ENCODE measurements at places on chromosomes 3 and 15.

GRCh38 chr3:60048447-60048848 is 998.6 kb upstream of the CFAP20DC start:
- DNase-seq: no peak

- no peak for DNase-seq
Measured at GRCh38 chr3:187906416-187906815, 161.1 kb upstream of the BCL6 start.

GRCh38 chr15:100930306-100930848 is 11.2 kb downstream of the LRRK1 start:
- DNase-seq: no peak

- DNase-seq: no peak
Measured at GRCh38 chr3:25572919-25573385, 91.8 kb downstream of the TOP2B start.

DNA sequence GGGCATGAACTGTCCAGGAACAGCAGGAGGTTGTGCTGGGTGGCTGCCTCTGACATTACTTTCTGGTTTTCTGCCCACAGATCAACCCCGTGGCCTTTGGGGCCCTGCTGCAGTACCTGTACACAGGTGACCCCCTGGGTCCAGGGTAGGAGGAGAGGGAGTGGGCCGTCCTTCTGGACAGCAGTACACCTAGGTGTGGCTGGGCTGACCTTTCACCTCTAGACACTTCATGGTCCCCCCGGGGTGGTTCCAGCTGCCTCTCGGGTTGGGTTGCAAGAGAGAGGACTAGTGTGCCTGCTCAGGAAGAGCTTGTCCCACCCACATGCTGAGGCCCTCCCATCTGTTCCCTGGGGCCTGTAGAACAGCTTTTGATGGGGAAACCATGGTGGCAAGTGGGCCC is 3.7 kb downstream of the ABTB1 start:
- DNase-seq: no peak

DNA sequence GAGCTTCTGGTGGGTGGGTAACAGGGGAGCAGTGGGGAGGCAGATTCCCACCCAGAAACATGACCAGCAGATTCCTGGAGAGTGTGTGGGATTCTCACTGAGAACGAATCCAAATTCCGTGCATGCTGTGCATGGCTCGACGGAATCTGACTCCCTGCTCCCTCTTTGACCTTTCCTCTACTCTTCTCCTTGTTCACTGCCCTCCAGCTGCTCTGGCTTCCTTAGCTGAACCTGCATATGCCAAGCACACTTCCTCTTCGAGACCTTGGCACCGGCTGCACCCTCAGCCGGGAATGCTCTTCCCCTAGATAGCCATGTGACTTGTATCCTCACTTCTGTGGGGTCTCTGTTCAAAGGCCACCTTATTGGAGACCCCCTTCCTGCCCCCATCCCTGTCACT is 6.3 kb downstream of the INSYN1 start:
- no peak for DNase-seq

- DNase-seq: no peak
Measured at GRCh38 chr15:59997070-59997701, 6.9 kb upstream of the FOXB1 start.

DNA sequence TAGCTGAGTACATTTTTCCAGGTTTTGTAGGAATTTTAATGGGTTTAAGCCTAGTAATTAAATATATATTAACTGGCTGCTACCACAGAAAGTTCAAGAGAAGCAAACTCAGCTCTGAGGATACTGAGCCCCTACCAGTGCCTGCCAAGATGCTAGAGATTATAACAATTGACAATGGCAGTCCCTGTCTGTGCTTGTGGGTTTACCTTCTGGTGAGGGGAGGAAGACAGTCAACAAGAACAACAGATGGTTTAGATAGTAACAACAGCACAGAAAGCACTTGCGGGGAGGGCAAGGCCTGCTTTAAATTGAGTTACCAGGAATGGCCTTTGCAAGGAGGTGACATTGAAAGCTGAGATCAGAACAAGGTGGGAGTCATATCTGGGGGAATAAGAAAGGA is 56.6 kb upstream of the ARHGEF3 start:
- no peak for DNase-seq

- DNase-seq: no peak
Measured at GRCh38 chr15:66858423-66859207, 156.6 kb downstream of the SMAD6 start.

DNA sequence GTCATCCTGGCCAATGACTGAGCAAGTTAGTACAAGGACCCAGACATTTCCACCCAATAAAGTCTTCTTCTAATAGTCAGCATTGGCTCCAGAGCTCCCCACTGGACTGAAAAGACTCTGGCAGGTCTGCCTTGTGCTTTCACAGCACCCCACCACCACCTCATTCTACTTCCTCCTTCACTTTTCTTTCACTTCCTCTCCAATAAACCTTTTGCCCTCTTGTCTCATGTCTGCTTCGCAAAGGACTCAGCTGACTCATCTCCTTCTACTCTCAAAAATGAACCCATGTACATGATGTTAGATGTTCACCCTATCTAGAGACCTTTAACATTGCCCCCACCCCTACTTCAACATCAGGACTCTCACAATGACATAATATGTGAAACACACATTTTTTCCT is 181.0 kb upstream of the PPP2R3A start:
- no peak for DNase-seq

DNA sequence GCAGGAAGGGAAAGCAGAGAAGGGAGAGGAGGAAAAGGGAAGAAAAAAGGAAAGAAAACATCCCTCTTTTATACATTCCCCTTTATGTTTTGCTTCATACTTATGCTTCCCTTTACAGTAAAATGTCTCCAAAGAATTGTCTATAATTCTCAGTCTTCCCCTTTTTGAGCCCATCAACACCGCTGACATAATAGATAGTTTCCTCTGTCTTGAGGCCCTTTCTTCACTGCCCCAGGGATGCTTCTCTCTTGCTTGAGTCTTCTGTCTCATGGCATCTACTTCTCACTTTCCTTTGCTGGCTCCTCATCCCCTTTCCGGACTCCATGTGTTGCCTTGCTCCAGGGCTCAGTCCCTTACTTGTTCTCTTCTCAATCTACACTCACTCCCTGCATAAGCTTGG is 99.7 kb upstream of the DAZL start:
- peak; percentile 22 for DNase-seq

- DNase-seq: peak; percentile 50
Measured at GRCh38 chr3:117439812-117440211, 730.2 kb downstream of the TUSC7 start.

All from AML-193 (cell line).